ENCODE measurements at places on chromosomes 13 and 19.
A peak's percentile ranks its signal among the peaks of the same experiment; 100 is the strongest.

- DNase-seq: no peak
These were observed 136.8 kb downstream of the DCLK1 start for GRCh38 chr13:35994131-35994966.

DNA sequence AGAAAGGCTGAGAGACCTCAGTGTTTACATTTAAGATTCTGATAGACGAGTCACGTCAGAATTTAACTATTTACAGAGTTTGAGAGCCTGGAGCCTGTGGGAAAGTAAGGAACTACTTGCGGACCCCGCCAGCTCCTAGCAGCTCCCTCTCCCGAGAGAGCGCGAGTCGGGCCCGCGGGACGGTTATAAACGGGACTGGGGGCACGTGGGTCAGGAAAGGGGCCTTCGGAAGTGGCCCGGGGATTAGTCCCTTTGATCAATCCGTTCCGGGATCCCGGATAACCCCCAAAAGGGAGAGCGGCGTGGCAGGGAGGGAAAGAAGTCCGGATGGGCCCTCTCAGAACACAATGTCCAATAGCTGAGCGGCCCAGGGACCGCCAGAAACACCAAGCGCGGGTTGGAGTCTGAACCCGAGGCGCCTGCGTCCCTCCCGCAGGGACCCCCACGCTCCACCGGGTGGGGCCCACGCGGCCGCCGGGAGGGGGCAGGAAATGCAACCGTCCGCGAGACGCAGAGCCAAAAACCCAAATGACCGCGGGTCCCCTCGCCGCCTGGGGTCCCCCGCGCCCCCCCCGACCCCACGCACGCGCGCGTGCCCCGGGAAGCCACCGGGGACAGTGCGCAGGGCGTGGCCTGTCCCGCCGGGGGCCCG is 3.6 kb downstream of the ZIC5 start:
- no peak for DNase-seq

GRCh38 chr13:28035146-28035782 is 46.8 kb upstream of the URAD start:
- no peak for DNase-seq

- peak; percentile 82 for DNase-seq
These were observed 476 bp downstream of the MBD3 start for GRCh38 chr19:1592024-1592754.

DNA sequence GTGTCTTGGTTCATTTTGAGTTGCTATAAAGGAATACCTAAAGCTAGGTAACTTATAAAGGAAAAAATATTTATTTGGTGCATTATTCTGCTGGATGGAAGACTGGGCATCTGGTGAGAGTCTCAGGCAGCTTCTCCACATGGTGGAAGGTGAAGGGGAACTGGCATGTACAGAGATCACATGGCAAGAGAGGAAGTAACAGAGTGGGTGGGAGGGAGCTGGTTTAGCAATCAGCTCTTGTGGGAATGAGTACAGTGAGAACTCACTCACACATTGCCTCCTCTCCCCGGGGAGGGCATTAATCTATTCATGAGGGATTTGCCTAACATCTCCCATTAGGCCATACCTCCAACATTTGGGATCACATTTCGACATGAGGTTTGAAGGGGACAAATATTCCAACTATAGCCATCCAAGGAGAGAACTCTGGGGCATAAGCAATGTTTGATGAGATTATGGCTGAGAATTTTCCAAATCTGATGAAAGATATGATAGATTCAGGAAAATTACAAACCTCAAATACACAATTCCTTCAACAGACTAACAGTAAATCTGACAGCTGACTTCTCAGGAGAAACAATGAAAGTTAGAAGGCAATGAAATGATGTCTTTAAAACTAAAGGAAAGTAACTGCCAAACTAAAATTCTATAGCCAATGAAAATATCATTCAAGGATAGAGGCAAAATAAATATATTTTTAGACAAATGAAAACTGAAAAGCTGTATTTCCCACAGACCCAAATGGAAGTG is 52.5 kb downstream of the MTUS2 start:
- no peak for DNase-seq

DNA sequence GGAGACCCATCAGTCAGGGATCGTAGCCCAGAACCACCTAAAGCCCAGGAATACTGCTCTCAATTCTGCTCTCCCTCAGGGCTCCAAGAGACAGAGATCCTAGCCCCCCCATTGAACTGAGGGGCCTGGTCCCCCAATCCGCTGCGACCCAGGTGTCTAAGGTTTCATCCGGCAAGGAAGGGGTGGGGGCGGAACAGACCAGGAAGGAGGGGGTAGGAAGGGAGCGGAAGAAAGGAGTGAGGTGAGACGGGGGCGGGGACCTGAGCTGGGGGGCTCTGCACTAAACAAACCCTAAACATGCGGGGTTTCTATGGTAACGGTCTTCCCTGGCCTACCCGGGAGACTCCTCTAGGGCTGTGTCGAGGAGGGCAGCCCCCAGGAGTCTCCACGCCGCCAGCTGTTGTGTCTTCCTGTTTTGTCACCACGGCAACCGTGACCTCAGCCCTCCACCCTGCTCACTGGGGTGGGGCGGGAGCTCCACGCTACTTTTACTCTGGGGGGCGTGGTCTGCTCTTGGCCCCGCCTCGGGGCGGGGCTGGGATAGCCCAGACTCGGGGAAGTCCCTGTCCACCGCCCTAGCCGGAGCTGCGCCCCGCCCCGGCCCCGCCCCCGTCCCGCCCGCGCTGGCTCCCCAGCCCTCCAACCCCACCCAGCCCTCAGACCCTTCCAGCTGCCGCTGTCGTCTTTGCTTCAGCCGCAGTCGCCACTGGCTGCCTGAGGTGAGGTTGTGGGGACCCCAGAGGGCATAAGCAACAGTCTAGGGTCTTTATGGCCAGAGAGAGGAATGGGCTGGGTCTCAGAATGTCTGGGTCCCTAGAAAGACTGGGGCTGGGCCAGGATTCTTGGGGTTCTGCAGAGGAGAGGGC is at the start of gene MYADM:
Gene MYADM (plus strand): TSS at position 659 of the 866 bp plus-strand sequence. CDS start 5,647 bp downstream, outside the sequence.
- DNase-seq: peak; percentile 98

GRCh38 chr19:4911786-4912672 is 2.7 kb downstream of the UHRF1 start:
- peak; percentile 69 for DNase-seq

- no peak for DNase-seq
These were observed 168.9 kb downstream of the FLT1 start for GRCh38 chr13:28326056-28326455.

DNA sequence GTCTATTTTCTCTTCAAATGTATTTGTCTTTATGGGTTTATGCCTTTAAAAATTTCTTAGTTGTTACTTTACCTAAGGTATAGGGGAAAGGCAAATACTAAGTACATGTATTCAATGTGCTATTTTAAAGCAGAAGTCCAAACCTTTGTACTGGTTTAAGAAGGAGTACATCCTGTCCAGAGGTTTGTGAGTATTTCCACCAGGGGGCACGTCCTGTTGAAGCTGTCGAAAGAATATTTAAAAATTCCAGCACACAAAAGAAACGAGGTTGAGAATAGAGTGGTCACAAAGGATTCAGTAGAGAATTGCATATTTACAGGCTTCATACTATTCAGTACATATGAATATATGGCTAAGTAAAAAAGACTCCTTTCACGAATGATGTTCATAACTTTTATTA is 59.8 kb downstream of the URI1 start:
- DNase-seq: no peak

GRCh38 chr13:97544031-97544765 is 110.2 kb downstream of the RAP2A start:
- DNase-seq: no peak

DNA sequence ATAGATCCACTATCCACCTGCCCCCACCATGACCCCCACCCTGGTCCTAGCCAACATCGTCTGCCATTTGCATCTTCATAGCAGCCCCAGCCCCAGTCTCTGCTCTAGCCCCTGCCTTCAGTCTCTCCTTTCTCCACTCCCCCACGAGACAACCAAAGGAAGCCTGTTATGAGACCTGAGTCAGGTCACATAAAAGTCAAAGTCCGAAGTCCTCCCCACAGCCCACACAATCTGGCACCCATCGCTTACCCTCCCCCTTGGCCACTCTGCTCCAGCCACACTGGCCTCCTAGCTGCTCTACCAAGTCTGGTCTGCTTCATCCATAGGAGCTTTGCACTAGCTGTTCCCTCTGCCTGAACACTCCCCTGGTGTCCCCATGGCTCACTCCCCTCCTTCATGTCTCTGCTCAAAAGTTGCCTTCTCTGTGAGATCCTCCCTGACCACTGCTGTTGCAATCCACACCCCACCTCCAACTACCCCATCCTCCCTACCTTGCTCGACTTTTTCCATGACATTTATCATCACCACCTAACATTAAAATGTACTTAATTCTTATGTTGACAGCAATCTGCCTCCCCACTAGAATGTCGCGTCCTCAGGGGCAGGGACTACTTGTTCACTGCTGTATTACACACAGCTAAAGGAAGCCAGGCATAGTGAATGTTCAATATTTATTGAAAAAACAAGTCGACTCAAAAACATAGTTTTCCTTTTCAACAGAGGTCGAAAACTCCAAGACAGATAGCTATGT is 1.2 kb upstream of the PLEKHG2 start:
- no peak for DNase-seq

GRCh38 chr13:106391271-106391670 is 144.2 kb downstream of the EFNB2 start:
- no peak for DNase-seq

DNA sequence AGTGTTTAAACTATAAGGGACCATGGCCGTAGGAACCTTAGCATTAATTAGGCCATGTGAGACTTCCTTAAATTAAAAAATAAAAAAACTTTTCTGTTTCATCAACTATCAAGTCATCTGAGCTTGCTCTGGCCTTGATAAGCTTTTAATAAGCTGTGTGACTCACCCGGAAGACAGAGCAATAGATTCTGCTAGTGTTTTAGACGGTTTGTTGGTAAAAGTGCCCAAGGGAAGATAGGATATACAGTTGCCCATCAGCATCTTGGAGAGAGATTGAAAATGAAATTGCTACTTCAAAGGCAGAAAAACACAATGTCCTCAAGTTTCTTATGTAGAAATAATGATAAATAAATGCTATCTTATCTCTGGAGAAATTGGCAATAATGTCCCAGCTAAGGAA is 31.2 kb upstream of the RCBTB2 start:
- DNase-seq: no peak

DNA sequence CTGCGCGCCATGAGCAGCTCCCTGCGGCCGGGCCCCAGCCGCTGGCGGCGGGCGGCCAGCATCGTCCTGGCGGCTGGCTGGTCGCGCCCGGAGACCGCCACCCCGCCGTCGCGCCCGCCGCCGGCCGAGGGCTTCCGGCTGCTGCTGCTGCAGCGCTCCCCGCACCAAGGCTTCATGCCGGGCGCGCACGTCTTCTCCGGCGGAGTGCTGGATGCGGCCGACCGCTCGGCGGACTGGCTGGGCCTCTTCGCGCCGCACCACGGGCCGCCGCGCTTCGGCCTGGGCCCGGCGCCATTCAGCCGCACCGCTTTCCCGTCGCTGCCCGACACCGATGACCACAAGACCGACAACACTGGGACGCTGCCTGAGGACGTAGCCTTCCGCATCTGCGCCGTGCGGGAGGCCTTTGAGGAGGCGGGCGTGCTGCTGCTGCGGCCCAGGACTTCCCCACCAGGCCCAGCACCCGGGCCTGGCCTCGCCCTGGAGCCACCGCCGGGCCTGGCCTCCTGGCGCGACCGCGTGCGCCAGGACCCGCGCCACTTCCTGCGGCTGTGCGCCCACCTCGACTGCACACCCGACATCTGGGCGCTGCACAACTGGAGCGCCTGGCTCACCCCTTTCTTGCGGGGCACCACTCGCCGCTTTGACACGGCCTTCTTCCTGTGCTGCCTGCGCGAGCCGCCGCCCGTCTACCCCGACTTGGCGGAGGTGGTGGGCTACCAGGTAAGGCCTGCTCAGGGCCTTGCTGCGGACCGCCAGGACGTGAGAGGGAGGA is 518 bp downstream of the NUDT19 start:
- peak; percentile 42 for DNase-seq

DNA sequence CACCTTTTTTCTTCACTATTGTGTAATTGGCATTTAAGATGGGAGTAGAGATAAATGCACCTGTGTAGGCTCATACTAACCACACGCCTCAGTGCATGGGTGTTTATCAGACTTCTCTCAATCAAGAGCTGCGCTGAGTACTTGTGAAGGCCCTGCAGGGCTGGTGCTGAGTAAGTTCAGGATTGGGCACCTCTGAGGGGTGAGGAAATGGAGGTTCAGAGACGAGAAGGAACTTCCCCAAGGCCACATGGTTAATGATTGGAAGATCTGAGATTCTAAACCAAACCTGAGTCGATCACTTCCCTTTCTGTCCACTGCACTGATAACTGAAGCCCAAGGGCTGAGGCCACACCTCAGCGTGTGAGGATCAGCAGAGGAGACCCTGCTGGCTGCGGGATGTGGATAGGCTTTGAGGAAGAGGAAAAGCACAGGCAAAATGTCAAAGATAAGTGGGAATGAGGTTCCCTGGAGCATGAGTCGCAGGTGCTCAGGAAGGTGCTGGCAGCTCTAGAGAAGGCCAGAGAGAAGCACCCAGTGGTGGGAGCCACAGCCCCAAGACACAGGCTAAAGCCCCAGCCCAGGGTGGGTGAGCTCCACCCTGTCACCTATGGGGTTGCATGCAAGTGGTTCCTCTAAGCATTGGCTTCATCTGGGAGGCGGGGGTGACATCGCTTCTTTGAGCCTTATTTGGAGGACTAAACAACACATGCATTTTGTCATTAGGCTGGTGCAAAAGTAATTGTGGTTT is 32.3 kb upstream of the GJB6 start:
- DNase-seq: no peak

DNA sequence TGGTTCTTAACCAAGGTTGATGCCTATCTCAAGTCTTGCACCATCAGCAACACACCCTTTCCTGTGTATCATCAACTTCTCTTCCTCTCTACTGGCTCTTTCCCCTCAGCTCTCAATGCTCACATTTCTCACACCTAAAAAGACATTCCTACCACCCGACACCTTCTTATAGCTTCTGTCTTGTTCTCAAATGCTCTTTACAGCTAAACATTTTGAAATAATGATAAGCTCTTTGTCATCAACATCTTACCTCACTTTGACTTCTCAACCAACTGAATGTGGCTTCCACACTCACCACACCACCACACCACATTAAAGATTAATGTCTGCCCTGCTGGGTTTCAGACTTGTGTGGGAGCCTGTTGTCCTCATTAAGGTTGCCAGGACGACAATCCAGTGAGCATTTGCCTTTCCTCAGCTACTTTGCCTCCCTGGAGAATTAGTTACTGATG is 67.8 kb downstream of the RXFP2 start:
- no peak for DNase-seq

GRCh38 chr13:51396352-51396751 is 56.5 kb downstream of the INTS6 start:
- no peak for DNase-seq

DNA sequence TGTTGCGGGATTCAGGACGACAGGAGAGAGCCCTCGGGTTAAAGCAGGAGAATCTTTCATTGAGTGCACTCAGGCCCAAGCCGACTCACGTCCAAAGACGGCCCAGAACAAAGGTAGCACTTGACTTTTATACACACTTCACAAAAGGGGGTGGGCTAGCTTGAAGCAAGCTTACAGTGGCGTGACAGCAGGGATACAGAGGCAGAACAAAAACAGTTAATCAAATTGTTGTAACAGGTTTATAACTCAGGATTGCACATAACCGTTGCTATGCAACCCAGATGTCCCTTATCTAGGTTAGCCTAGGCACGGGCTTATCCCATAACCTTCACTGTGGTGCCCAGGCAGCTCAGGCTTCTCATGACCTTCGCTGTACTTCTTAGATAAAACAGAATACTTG is 2.0 kb downstream of the MED25 start:
- DNase-seq: no peak

GRCh38 chr19:33957804-33958203 is 161.1 kb downstream of the KCTD15 start:
- no peak for DNase-seq
